K562 (cell line): ENCODE measurements at places on chromosomes 5 and 9.

- DNase-seq: no peak
These were observed 10.9 kb downstream of the C5orf52 start for GRCh38 chr5:157682257-157682656.

- DNase-seq: no peak
These were observed 2.0 kb downstream of the SV2C start for GRCh38 chr5:76085243-76085579.

GRCh38 chr9:112586599-112587155, 100.0 kb downstream of the KIAA1958 start:
- DNase-seq: no peak

DNA sequence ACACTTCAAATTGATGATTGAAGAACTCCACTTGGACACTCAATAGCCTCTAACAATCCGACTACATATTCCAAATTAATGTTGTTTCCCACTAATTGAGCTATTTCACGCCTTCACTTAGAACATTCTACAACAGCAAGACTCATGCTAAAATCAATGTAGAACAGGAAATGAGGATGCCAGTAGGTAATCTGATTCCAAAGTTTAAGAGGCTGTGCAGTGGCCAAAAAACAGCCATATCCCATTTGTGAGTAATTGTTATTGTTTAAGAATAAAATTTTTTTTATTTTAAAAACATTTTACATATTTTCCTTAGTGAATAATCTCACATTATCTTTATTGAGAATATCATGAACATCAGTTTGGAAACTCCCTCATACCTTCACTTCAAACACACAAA, 35.7 kb upstream of the GHR start:
- DNase-seq: no peak

GRCh38 chr9:77589046-77589795, 58.9 kb downstream of the GNA14 start:
- DNase-seq: no peak

- no peak for DNase-seq
These were observed 32.6 kb downstream of the BARX1 start for GRCh38 chr9:93922535-93922934.

- no peak for DNase-seq
These were observed 19.5 kb upstream of the ALDH1B1 start for GRCh38 chr9:38372762-38373619.

DNA sequence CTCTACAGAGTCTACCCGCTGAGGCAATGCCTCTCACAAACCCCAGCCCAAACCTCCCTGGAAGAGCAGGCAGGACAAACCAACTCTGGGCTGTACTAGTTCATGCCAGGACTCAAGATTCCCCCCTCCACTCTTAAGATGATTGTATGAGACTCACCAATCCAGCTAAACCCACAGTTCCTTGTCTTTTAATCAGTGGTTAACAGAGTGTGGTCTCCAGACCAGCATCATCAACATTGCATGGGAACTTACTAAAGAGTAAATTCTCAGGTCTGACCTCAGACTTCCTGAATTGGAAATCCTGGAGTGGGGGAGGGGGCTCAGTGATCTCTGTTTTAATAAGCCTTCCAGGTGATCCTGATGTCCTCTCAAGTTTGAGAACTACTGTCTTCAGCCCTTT, 240.9 kb downstream of the GAS1 start:
- no peak for DNase-seq

- no peak for DNase-seq
These were observed 51.1 kb upstream of the TBC1D2 start for GRCh38 chr9:98306384-98307145.

GRCh38 chr5:115656404-115656803, 30.6 kb upstream of the TMED7 start:
- DNase-seq: no peak

DNA sequence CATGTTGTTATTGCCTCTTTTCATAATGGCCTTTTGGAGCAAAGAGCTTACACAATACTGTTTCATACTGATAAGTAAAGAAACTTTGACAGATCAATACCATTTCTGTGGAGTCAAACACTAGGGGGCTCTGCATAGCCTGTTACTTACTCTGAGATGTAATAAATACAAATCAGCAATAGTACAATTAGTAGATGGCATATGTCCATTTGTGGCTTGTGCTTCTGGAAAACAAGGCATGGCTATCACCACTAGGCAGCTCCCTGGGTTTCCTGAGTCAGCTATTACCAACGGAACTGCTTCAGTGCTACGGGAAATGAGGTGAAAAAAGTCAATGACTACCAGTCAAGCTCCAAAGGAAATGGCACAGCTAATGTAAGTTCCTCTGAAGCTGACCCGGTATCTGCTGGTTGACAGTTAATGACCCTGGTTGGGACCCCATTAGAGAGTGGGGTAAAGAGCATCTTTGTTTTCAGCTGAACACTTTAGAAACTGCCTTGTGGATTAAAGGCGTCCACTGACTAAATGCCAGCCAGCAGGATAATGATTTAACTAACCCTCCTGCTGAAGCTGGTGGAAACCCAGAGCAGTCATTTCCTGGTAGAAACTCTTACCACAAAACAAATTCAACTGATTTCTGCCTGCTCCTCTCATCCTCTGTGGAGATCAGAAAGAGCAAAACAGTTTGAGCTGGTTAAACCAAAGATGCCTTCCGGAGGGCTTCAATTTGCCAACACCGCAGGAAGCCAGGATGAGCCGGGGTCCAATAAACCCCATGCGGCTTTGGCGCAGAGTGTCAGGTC, 69.0 kb upstream of the FAM169A start:
- no peak for DNase-seq

DNA sequence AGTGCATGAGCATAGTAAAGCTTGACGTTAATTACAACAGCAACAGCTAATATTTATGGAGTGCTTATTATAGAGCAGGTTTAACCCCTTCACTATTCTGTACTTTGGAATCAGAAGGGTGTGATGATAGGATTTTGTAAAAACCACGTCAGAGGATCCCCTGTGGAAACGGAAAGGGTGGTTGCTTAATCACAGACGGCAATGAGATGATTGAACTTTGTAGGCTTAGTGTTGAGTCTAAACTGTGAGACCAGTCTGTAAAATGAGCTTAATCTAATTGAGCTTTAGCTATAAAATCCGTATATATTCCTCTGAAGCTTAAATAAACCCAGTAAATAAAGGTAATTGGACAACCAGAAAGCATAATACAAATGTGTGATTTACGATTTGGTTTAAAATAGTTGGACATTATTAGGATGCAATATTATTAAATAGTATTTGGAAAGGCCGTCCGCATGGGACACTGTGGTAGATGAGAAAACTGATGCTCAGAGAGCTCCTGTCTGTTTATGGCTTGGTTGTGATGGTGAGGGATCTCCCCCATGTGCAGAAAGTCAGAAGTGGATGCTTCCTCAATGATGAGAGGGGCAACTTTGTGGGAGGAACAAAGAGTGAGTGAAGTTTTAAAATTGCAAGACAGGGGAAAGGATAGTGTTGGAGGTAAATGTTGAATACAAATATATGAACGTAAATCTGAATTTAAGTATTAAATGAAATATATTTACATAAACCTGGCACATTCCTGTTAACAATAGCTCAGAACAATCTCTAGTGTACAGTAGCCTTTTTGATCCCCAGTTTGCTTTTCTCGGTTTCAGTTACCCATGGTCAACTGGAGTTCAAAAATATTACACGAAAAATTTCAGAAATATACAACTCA, 23.4 kb upstream of the SCGB3A2 start:
- no peak for DNase-seq

GRCh38 chr5:94057217-94057616, 315.8 kb upstream of the POU5F2 start:
- DNase-seq: no peak

GRCh38 chr5:133967698-133968203, 674 bp downstream of the C5orf15 start:
- peak; percentile 42 for DNase-seq
